Bronchial epithelial cell (primary cell): ENCODE measurements at places on chromosomes 6 and 20.

- DNase-seq = peak; percentile 31
These were observed 112.1 kb downstream of the WDR27 start for GRCh38 chr6:169589699-169590257.

DNA sequence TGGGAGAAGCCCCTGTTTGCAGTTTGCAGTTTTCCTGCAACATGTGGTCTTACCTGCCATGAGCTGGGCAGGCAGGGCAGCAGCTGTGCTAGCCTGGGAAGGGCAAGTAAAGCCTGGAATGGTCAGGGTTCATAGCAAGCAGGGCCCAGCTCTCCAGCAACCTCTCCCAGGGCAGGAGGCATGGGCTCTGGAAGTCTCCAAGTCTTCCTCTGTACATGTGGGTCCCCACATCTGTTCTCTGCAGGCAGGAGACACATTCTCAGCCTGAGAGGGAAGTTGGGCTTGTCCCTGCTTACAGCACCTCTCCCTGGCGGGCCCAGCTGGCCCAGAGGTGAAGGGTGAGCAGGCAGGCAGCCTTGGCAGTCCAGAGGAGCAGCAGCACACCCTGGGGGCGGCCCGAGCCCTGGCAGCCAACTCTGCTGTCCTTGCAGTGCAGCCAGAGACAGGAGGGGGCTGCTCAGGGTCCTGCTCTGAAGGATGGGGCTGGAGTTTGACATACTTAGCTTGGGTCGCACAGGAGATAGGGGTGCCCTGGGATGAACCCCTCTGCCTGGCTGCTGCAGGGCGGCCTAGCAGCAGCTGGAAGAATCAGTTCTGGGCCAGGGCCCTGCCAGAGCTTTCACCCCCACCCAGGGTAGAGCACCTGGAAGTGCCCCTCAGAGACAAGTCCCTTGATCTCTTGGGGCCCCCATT is 176.0 kb downstream of the MRPL14 start:
- DNase-seq = no peak

DNA sequence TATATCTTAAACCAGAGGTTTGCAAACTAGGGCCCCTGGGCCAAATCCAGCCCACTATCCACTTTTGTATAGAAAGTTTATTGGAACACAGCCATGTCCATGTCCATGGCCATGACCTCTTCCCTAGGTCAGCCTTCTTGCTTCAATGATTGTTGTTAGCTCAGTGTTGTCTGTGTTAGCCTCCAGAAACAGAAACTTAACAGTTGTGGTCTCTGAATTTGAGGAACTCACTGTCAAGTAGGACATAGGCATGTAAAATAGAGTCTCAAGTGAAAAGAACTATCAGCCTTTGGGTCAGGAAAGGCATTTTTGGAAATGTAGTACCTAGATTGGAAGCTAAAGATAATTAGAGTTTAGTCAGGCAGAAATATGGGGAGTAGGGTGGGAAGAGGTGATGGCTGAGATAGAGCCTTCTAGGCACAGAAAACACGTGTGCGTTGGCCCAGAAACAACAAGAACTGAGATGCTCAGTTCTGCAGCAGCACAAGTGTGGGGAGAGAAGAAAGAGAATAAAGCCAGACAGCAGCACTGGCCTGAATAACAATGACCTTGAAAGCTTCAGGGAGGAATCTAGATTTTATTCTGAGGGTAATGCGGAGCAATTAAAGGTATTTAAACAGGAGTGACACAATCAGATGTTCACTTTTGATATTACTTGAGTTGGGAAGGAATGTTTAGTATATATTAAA is 87.0 kb upstream of the OLIG3 start:
- no peak for DNase-seq

DNA sequence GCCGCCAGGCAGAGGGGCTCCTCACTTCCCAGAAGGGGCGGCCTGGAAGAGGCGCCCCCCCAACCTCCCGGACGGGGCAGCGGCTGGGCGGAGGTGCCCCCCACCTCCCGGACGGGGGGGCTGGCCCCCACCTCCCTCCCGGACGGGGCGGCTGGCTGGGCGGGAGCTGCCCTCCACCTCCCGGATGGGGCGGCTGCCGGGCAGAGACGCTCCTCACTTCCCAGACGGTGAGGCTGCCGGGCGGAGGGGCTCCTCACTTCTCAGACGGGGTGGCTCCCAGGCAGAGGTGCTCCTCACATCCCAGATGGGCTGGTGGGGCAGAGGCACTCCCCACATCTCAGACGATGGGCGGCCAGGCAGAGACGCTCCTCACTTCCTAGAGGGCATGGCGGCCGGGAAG is 389.7 kb upstream of the EYS start:
- DNase-seq = no peak

- no peak for DNase-seq
These were observed 173.2 kb upstream of the FOXA2 start for GRCh38 chr20:22757424-22758183.

DNA sequence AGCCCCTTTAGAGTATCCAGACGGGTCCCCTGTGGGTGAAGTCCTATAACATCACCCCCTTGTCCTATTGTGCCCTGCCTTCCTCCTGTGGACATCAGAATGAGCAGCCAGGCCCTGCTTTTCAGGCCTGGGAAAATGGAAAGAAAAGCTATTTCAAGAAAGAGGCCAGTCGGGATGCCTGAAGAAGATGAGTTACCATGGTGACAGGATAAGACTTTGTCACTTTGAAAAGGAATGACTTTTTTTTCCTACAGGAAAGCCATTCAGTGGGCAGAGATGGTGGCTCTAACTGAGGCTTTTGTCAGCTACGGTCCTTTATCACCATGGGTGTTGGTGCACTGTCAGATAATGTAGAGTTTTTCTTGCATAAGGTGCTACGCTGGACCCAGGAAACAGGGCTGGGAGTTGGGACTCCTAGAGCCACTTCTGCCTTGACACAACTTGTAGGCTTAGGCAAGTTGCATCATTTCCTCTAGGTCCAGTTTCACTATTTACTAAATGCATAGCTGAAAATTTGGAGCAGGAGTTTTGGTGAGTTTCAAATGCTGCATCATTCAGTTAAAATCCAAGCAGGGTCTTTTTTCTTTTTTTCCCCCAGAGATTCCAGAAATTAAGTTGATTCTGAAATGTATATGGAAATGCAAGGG is 293.6 kb upstream of the PRND start:
- no peak for DNase-seq

- DNase-seq = peak; percentile 2
These were observed 747.7 kb downstream of the PHF3 start for GRCh38 chr6:64383277-64383676.

- no peak for DNase-seq
These were observed 60.7 kb upstream of the ADGRG6 start for GRCh38 chr6:142241061-142241460.

DNA sequence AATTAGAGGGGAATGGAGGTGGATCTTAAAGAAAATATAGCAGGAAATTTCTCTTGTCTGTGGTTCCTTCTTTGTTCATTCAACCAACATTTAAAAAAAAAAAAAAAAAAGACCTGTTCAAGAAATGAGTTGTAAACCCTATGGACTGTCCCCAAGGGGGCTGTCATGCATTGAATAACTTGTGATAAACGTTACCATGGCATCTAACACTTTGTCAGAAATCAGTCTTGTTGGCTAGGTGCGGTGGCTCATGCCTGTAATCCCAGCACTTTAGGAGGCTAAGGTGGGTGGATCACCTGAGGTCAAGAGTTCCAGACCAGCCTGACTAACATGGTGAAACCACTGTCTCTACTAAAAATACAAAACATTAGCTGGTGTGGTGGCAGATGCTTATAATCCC is 381.7 kb downstream of the BCKDHB start:
- DNase-seq = no peak

- no peak for DNase-seq
These were observed 35.9 kb downstream of the PHACTR3 start for GRCh38 chr20:59640267-59640666.

DNA sequence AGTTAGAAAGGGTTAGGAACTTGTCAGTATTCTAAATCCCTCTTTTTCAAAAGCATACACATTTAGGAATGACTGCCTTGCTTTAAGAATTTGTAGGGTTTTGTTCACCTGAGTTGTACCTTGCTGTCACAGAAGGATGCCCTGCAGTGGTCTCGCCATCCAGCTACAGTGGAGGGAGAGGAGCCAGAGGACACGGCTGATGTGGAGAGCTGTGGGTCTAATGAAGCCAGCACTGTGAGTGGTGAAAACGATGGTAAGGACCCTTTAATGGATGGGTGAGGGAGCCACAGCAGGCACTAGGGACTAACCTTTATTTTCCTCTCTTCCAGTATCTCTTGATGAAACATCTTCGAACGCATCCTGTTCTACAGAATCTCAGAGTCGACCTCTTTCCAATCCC is 69.9 kb downstream of the ASXL1 start:
- DNase-seq = no peak

DNA sequence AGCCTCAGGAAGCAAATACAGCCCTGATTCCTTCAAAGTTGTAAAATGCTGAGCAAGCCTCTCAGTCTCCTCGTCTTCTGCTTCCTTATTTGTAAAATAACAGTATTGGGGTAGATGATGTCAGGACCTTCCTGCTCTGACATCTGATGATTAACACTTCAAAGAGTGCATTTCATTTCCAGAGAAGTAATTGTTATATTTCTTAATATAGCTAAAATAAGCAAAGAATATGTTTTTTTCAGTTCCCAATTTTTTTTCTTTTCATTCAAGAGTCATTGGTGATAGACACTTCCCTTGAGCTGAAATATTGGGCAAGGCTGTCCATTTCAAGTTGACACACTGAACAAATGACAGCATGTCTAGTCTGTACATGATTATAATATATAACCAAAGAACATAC is 53.4 kb downstream of the SLX4IP start:
- no peak for DNase-seq

DNA sequence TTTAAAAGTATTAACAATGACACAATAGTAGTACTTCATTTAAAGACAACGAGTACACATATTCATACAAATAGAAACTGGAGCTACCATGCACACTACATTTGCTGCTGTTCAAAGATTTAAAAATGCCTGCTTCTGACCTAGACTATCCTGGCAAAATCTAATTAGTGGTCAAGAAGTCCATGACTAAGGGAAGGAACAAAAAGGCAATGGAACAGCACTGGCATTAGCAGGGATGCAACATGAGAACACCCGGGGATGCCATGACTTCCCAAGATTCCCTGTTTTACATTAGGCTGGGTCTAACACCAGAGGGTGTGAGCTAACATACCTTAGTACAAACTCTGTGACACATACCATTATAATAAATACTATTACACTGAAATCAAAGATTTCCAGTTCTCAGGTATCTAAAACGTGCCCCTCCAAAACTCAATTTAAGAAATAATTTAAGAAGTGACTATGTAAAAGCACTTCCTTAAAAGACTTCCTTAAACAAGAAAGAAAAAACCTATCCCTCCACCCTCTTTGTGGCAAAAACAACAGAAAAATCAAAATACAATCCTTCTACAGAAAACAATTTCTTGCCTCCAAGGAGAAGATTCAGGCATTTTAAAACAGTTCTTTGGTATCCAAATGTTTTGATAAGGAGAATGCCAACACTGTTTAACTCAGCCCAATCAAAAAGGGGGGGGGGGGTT is 25.5 kb downstream of the CHD6 start:
- no peak for DNase-seq

- DNase-seq = no peak
These were observed 118.7 kb downstream of the SYNDIG1 start for GRCh38 chr20:24588047-24588635.

DNA sequence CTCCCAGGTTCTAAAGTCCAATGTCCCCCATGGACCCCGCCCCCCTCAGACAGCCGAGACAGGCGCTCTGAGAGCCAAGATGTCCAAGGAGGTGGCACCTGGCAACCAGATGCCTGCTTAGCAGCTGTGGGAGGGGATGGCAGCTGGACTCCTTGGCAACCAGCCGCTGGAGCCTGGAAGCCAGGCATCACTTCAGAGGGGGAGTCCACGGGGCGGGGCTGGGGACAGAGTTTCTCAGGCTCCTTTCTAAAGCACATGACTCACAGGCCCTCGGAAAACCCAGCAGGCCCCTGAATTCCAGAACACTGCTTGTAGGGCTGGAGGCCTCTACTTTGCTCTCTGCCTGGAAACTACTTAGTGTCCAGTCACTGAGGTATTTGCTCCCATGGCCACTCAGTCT is 51.5 kb downstream of the PREX1 start:
- no peak for DNase-seq
